ENCODE measurements at places on chromosomes 16 and 17.
A peak's percentile ranks its signal among the peaks of the same experiment; 100 is the strongest.

DNA sequence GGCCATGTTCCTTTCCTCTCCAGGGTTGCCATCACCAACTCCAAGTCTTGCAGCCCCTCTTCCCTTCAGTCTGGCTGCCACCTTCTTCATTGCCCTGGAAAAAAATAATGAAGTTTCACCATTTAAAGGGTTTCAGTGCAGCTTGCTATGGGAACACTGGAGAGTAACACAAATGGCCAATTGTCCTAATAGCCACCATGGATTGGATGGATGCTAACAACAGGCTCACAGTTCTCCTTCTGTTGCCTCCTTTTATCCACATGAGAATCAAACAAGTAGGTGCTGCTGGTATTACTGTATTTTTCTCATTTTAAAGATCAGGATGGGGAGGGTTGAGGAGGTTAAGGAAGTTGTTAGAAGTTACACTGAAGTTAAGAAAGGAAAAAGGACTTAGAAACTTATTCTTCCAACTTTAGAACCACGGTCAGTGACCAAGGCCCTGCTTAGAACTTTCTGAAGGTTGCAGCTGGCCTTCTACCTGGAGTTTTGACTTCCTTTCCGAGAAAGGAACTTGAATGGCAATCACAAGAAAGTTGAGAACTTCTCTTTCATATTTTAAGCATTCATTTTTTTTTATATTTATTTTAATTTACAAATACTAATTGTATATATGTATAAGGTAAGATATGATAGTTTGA lies 198.0 kb upstream of the MAF start:
- DNase-seq, result no peak

GRCh38 chr17:27461192-27461859 lies 5.1 kb downstream of the KSR1 start:
- DNase-seq, result no peak

DNA sequence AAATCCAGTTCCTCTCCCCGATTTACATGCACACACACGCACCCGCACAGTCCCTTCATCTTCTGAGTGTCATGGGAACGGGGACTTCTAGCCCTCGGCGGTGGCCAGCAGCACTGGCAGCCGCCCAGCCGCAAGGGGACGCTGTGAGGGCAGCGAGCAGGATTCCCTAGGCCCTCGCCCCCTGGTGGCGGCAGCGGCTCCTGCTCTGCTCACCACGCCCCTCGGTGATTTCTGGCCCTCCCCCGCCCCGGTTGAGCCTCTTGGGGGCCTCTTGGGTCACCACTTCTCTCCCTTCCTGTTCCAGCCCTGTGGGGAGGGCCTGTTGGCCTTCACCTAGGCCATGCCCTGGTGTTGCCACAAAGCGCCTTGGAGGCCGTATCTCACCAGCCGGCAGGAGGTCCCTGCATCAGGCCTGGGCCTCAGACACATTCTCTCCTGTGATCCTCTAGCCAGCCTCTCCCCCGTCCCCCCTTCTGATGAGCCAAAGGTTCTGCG lies 75.2 kb upstream of the KSR1 start:
- DNase-seq, result peak; percentile 72

GRCh38 chr17:63480192-63480784 lies 3.4 kb downstream of the ACE start:
- DNase-seq, result no peak

GRCh38 chr16:78175287-78175686 lies 75.8 kb downstream of the WWOX start:
- DNase-seq, result no peak

- DNase-seq, result no peak
Observed at GRCh38 chr16:3007957-3008689, 4.6 kb upstream of the CLDN9 start.

DNA sequence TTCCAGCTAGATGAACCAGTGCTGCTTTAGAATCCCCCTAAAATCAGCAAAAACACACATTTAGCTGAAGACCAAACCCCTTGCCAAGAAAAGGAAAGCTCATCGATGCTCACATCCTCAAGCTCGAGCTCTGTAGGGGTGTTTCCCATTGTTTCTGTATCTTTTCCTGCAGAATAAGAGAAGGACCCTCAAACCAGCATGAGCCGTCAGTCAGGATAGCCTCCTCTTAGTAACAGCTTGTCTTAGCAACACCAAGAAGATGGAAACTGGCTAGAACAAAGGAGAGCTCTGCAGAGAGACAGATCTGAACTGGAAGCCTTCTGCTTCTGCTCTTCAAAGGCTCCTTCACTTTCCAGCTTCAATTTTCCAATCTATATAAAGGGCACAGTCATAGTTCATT lies 32.0 kb downstream of the VAT1L start:
- no peak for DNase-seq

- no peak for DNase-seq
Observed at GRCh38 chr16:80541306-80541694, 507 bp downstream of the DYNLRB2 start.

- no peak for DNase-seq
Observed at GRCh38 chr16:10660950-10661635, 33.6 kb downstream of the TEKT5 start.

- peak; percentile 33 for DNase-seq
Observed at GRCh38 chr16:84175350-84176081, 11.3 kb downstream of the TAF1C start.

DNA sequence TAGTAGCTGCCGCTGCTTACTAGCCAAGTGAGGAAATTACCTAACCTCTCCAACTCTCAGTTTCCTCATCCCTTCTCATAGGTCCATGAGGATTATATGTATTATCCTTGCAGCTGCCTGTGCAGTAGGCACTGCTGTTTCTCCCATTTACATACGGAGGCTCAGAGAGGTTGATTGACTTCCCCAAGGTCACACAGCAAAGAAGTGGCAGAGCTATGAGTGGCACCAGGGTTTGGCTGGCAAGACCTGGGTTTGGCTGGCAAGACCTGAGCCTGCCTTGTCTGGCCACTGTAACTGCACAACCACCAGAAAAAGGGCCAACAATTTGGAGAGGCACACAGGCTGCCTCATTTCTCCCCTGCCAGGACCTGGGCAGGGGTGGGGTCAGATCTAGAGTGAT lies 2.5 kb upstream of the NDRG4 start:
- no peak for DNase-seq

GRCh38 chr16:89505204-89506112 lies 2.7 kb upstream of the SPG7 start:
- peak; percentile 66 for DNase-seq

- no peak for DNase-seq
Observed at GRCh38 chr17:1362964-1363363, 37.1 kb downstream of the YWHAE start.

GRCh38 chr16:57984443-57985203 lies 13.7 kb upstream of the CNGB1 start:
- peak; percentile 92 for DNase-seq

GRCh38 chr16:65185241-65185778 lies 63.4 kb upstream of the CDH11 start:
- DNase-seq, result no peak

DNA sequence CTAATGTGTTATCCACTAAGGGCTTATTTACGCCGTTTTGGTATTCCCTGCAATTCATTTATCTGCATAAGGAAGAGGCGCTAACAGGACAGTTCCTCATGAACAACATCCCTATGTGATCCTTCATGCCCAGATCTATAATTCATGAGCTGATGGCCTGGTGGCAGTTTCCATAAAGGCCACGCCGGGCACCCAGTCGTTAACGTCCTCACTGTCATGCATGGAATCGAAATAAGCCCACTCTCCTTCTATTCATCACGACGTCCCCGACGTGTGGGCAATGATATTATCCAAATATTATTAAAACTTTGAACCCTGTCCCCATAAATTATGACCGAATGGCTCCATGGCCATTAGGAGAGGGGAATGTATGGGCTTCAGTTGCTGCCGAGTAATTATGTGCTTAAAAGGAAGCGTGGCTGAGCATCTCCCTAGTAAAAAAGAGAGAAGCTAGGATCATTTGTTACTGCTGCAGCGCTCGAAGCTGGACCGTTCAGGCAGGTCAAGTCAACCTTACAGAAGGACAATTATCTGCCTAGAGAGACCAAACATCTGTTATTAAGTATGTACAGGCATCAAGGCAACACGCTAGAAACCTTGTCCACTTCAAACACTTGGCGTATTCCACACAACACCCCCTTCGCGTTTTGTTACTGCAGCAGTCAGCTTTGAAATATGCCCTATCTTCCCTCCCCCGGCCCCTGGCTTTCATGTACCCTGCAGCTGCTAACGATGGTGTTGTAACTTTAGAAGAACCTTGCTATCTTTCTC lies 94.0 kb upstream of the SALL1 start:
- DNase-seq, result no peak
